Pancreas (tissue), 10 donors: ENCODE measurements at places on chromosomes 5 and 9. TPM values are rescaled to one million over a fixed set of nuclear protein-coding genes. Genes with fewer than 3 reads are reported as not detected.

GRCh38 chr5:132589467-132589866 lies 32.7 kb downstream of the RAD50 start:
- no peaks in the 10 kb centered on the region for H3K4me1 ChIP-seq
- H3K4me3 ChIP-seq, result no peak overlapping the region
- H3K27ac ChIP-seq, result no peak overlapping the region
- H3K27me3 ChIP-seq, result no peaks in the 10 kb centered on the region
- no peaks in the 10 kb centered on the region for H3K36me3 ChIP-seq

- no peak overlapping the region for H3K4me3 ChIP-seq
- no peak overlapping the region for H3K27ac ChIP-seq
- peaks cover 4% of the 10 kb centered on the region for H3K4me1 ChIP-seq
- no peaks in the 10 kb centered on the region for H3K27me3 ChIP-seq
Observed at GRCh38 chr9:134937566-134938345, 20.0 kb upstream of the FCN1 start.

DNA sequence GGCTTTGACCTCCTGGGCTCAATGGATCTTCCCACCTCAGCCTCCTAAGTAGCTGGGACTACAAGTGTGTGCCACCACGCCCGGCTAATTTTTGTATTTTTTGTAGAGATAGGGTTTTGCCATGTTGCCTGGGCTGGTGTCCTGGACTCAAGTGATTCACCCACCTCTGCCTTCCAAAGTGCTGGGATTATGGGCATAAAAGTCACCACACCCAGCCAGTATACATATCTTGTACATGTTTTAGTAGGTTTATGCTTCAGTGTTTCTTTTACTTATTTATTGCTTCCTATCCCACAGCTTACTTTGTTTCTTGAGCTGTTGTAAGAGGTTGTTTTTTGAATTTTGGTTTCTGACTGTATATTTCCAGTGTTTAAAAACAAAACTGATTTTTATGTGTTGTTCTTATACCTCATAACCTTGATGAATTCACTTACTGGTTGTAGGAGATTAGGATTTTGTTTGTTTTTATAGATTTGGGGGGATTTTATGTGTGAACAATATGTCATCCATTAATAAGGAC lies 12.9 kb downstream of the FBXW5 start:
- H3K27ac ChIP-seq, result no peak overlapping the region
- DNase-seq, result no peak
- no peaks in the 10 kb centered on the region for H3K36me3 ChIP-seq
- no peaks in the 10 kb centered on the region for H3K4me1 ChIP-seq

- H3K4me1 ChIP-seq, result no peaks in the 10 kb centered on the region
- no peaks in the 10 kb centered on the region for H3K36me3 ChIP-seq
- H3K4me3 ChIP-seq, result no peak overlapping the region
- no peak for DNase-seq
Observed at GRCh38 chr5:129781594-129781993, 33.7 kb downstream of the MINAR2 start.

- no peak overlapping the region for H3K4me3 ChIP-seq
- H3K27me3 ChIP-seq, result no peaks in the 10 kb centered on the region
- no peak for DNase-seq
- no peak overlapping the region for H3K27ac ChIP-seq
- H3K36me3 ChIP-seq, result no peaks in the 10 kb centered on the region
- no peaks in the 10 kb centered on the region for H3K4me1 ChIP-seq
Observed at GRCh38 chr5:14783691-14784090, 87.9 kb downstream of the ANKH start.

DNA sequence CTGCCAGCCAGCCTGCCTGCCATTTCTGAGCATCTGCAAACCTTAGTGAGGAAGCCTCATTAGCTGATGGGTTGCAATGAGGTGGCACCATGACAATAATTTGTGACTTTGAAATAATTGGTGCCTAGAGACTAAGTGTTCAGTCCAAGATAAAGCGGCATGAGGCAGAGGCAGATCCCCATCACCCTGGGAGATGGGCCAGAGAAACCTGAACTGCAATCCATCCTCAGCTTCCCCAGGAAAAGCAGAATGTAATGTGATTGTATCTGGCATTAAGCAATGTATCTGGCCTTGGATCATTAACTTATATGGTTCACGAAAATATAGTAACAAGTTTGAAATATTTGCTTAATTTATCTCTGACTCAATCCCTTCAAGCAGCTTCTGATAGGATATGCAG lies 101.0 kb downstream of the SPOCK1 start:
- no peaks in the 10 kb centered on the region for H3K27me3 ChIP-seq
- H3K36me3 ChIP-seq, result no peaks in the 10 kb centered on the region
- DNase-seq, result no peak
- H3K4me3 ChIP-seq, result no peak overlapping the region
- H3K27ac ChIP-seq, result no peak overlapping the region

DNA sequence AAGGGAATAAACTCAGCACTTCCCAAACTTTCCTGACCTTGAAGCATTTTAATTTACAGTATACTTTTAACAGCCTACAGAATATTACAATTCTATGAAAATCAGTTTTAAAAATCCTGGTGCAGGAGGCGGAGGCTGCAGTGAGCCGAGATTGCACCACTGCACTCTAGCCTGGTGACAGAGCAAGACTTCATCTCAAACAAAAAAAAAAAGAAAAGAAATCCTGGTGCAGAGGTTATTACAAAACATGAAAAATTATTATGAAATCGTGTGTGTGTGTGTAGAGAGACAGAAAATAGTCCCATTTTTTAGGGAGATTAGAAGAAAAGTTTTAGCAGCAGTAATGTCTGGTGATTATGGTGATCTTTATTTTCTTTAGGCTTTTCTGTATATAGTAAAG lies 26.9 kb downstream of the GOLPH3 start:
- H3K27me3 ChIP-seq, result no peaks in the 10 kb centered on the region
- H3K4me1 ChIP-seq, result peaks cover 39% of the 10 kb centered on the region
- H3K4me3 ChIP-seq, result no peak overlapping the region

GRCh38 chr9:100397529-100398266 lies 29.2 kb upstream of the MSANTD3 start:
- H3K4me1 ChIP-seq, result no peaks in the 10 kb centered on the region
- H3K27ac ChIP-seq, result no peak overlapping the region
- no peaks in the 10 kb centered on the region for H3K36me3 ChIP-seq
- DNase-seq, result no peak
- no peak overlapping the region for H3K4me3 ChIP-seq

DNA sequence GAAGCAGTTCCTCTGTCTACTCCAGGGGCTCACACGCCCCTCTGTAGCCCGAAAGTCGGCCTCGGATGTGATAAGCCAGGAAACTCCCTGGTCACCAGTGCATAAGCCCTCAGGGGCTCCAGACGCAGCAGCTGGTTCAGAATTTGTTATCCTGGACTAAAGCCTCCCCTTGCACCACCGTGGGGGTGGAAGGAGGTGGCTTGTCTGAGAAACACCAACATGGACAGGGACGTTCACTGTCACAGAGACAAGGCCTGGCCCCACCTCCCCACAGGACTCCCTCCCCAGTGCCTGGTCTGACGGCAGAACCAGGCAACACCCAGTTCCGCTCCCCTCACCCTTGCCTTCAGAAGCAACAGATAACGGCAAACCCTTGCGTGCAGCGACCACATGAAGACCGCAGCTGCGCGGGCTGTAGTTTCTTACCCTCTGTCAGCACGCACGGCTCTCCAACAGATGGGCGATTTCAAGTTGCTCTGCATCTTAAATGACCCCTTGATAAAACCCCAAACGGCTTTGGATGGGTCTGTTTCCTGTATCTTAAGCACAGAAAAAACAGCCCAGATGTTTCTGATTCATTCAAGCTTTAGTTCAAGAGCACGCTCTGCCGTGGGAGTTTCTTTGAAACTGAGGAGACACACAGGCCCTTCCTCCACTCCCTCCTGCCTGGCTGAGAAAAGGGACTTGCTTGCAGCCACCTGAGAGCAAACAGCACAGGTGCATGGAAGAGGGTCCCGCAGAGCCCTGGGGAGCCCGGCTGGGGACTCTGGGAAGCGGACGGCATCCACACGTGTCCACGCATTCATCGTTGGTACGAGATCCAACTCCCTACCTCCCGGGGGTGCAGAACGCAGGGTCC lies 44.7 kb upstream of the NKD2 start:
- no peaks in the 10 kb centered on the region for H3K36me3 ChIP-seq
- H3K27ac ChIP-seq, result no peak overlapping the region
- H3K4me3 ChIP-seq, result no peak overlapping the region

DNA sequence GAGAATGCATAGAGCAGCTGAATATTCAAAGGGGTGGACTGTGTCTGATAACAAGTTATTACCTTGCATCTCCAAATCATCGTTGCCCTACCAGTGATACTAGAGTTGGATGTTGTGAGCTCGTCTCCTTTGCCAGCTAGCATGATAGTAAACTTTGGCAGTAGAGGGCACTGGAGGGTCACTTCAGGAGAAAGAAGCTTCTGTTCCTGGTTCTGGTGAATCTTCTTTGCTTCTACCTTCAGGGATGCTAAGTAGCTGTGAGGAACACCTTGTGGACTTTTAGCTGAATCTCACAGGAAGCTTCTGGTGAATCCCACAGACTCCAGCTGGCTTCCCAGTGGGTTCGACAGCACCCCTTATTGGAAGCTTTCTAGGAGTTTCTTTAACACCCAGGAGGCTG lies 626.6 kb upstream of the SGCD start:
- H3K4me1 ChIP-seq, result no peaks in the 10 kb centered on the region
- H3K27me3 ChIP-seq, result no peaks in the 10 kb centered on the region
- H3K4me3 ChIP-seq, result no peak overlapping the region
- no peak overlapping the region for H3K27ac ChIP-seq
- DNase-seq, result no peak
- no peaks in the 10 kb centered on the region for H3K36me3 ChIP-seq

DNA sequence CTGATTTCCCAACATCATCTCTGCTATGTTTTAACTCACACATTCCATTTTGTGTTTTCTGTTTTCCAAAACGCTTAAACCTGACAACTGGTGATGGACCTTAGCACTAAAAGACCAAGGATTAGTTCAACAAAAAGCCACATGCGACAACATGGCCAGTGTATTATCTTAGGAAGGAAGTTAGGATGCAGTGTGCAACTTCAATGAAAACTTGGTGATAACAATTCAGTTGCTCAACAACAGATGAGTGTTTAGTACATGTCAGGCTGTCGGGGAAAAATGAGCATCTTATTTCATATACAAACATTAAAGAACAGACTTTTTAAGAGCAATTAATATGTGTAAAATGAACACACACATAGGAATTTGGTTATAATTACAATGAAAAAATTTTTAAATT lies 780.0 kb downstream of the SEMA5A start:
- no peak overlapping the region for H3K27ac ChIP-seq
- no peaks in the 10 kb centered on the region for H3K36me3 ChIP-seq
- no peak for DNase-seq
- no peak overlapping the region for H3K4me3 ChIP-seq
- H3K27me3 ChIP-seq, result no peaks in the 10 kb centered on the region
- H3K4me1 ChIP-seq, result no peaks in the 10 kb centered on the region

- no peaks in the 10 kb centered on the region for H3K27me3 ChIP-seq
- DNase-seq, result no peak
- no peaks in the 10 kb centered on the region for H3K4me1 ChIP-seq
- no peak overlapping the region for H3K27ac ChIP-seq
Observed at GRCh38 chr5:80283360-80283759, 27.5 kb upstream of the SERINC5 start.

GRCh38 chr9:37775216-37775919 lies 9.5 kb downstream of the EXOSC3 start:
- no peak for DNase-seq
- no peaks in the 10 kb centered on the region for H3K36me3 ChIP-seq
- no peaks in the 10 kb centered on the region for H3K4me1 ChIP-seq
- H3K4me3 ChIP-seq, result no peak overlapping the region

DNA sequence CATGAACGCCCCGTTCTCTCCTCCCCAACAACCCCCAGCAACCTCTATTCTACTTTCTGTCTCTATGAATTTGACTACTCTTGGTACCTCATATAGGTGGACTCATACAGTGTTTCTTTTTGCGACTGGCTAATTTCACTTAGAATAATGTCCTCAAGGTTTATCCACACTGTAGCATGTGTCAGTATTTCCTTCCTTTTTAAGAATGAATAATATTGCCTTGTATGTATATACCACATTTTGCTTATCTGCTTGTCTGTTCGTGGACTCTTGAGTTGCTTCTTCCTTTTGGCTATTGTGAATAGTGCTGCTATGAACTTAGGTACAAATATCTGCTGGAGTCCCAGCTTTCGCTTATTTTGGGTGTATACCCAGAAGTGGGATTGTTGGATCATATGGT lies 42.7 kb downstream of the IQGAP2 start:
- no peaks in the 10 kb centered on the region for H3K36me3 ChIP-seq
- no peak overlapping the region for H3K27ac ChIP-seq
- H3K27me3 ChIP-seq, result no peaks in the 10 kb centered on the region

GRCh38 chr9:16293610-16294009 lies 576.9 kb downstream of the BNC2 start:
- no peaks in the 10 kb centered on the region for H3K27me3 ChIP-seq
- no peak overlapping the region for H3K4me3 ChIP-seq
- DNase-seq, result no peak
- H3K27ac ChIP-seq, result no peak overlapping the region

- no peak overlapping the region for H3K27ac ChIP-seq
- no peaks in the 10 kb centered on the region for H3K27me3 ChIP-seq
- no peaks in the 10 kb centered on the region for H3K36me3 ChIP-seq
Observed at GRCh38 chr5:147339313-147339712, 104.5 kb downstream of the STK32A start.

DNA sequence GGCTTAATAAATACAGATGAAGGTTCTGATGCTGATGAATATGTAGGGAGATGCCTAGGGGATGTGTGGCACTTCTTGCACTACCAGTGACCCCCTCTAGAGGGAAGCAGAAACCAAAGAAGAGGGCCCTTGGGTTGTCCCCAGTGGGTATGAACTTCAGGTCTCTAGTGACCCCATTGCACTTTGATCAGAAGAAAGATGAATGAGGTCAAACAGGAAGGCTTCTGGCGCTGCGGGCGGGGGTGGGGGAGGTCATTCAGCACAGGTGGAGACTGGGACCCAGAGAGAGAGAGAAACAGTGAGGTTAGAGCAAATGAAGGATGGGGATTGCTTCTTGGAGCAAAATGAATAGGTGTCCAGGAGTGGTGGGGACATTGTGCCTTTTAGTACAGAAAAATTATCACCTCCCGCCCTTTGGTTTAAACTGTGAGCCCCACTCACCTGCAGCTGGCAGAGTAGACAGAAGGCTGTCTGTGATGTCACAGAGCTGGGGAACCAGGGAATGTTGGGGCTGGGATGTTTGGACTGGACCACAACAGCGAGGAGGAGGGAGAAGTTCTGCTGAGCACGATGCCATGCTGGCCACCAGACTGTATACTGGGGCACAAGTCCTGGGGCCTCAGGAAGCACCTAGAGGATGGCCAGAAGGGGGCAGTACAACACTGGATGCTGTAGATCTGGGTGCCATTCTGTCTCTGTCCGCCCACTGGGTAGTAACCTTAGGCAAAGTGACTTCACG lies at the start of gene TEX48:
Gene TEX48, minus strand, starts transcription at position 599 of the 739 bp plus-strand sequence. CDS start 10,469 bp downstream, outside the sequence.
- H3K4me1 ChIP-seq, result no peaks in the 10 kb centered on the region
- H3K36me3 ChIP-seq, result no peaks in the 10 kb centered on the region
- H3K27me3 ChIP-seq, result no peaks in the 10 kb centered on the region
- H3K4me3 ChIP-seq, result no peak within 1 kb of the TSS

Gene PCDHGA7
- 1.6 TPM for total RNA-seq

Gene SQSTM1
- 261 TPM for total RNA-seq

Gene MARCOL
- total RNA-seq, result not detected

Gene PLPPR1
- 1.0 TPM for total RNA-seq

Gene CDKN2B
- total RNA-seq, result 1.9 TPM

Gene TAF11L10
- not detected for total RNA-seq

Gene ELOVL7
- 7.0 TPM for total RNA-seq

Gene PTGS1
- 0.67 TPM for total RNA-seq

Gene SOX30
- total RNA-seq, result not detected
